Fibroblast of lung (primary cell): ENCODE measurements at places on chromosomes 6 and 20.

- DNase-seq, result no peak
Observed at GRCh38 chr6:149852881-149853280, 11.3 kb downstream of the LRP11 start.

GRCh38 chr6:165573671-165574070, 89.4 kb downstream of the PDE10A start:
- DNase-seq, result peak; percentile 68

GRCh38 chr20:50845566-50846215, 50.8 kb downstream of the BCAS4 start:
- no peak for DNase-seq

DNA sequence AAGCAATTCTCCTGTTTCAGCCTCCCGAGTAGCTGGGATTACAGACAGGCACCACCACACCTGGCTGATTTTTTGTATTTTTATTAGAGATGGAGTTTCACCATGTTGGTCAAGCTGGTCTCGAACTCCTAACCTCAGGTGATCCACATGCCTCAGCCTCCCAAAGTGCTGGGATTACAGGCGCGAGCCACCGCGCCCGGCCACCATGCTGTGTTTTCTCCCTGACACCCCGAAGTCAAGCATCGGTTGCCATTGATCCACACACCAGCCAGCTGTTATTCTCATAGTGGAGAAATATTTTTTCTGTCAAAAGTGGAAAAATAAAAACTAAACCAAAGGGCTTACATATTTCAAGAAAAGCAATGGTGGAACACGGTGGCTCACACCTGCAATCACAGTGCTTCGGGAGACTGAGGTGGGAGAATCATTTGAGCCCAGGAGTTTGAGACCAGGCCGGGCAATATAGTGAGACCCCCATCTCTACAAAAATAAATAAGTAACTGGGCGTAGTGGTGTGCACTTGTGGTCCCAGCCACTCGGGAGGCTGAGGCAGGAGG, 157.4 kb downstream of the ZMYND8 start:
- no peak for DNase-seq

DNA sequence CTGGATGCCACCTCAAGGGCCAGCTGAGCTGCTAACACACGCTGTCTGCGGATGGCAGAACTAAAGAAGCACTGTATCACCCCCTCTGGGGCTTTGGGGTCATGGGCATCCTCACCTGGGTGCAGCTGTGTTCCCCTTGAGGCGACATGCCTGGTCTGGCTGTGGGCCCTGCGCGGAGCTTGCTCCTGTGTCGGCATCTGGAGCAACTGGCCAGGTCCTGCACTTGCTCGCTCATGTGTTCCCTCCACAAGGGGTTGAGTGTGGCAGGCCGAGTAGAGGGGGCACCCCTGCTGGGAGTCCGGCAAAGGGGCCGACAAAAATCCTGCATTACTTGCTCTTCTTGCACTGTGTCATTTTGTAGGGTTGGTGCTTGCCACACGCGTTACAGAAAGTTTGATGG, 189.0 kb downstream of the CDKAL1 start:
- no peak for DNase-seq

DNA sequence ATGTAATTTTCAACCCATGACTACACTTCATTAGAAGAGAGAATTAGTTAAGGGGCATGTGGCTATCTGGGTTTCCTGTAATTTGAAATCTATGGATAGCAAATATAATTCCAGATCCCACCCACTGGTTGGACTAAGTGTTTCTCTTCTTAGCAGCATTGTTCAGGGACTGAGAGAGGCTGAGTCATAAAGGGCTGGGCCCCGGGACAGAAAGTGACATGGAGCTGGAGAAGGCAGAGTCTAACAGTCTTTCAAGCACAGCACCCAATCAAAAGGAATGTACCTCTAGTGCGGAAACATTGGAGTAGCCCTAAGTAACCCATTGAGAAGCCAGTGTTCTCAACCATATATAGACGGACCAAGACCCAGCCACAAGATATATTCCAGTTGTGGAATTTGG, 363.9 kb downstream of the DHX35 start:
- DNase-seq, result no peak

DNA sequence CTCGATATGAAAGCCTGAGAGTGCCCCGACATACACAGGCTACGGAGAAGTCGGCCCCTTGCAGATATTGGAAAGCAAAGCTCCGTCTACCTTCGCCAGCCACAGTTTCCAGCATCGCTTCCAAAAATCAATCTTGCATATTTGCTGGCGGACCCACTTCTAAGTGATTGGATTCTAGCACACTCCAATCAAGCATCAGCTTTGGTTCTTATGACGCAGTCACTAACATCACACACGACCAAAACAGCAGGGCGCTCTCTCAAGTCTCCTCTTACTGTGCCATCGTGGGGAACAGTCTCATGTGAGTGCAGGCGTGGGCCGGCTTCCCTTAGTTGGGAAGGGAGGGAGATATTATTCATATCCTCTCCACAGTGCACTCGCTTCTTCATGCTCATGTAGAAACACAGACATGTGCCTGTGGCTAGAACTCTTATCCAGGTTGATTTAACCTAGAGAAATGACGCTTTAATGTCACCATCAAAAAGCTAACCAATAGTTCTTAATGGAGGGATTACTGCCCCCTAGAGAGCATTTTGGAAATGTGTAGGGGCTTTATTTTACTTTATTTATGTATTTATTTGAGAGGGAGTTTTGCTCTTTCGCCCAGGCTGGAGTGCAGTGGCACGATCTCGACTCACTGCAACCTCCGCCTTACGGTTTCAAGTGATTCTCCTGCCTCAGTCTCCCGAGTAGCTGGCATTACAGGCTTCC, 229.8 kb downstream of the SOD2 start:
- DNase-seq, result peak; percentile 6

DNA sequence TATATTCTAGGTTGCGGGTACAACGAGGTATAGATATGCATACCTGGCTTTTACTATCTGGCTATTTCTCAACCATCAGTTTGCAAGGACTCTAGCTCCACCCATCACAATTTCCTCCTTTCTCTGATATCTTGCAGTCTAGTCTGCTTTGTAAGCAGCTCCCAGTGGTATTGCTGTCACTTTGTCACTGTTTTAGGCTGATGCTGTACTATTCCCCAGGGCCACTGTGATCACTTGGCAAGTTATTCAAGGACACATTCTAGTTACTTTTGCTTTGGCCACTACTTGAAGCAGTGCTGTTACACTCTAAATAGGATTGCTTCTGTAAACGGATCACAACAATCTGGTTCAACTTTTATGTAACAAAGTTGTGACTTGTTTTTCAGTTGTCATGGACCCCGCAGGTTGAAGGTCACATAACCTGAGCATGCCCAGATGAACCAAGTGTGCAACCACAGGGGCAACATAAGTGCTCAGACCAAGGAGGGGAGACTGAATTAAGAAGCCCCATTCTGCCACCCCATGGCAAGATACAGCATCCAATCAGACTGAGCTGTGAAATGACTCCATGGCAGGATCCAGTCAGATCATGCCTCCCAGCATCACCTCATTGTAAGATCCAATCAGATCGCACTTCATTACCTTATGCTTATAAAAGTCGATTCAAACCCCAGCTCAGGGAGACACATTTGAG, 588.4 kb upstream of the CITED2 start:
- DNase-seq, result no peak

- DNase-seq, result peak; percentile 51
Observed at GRCh38 chr6:2503816-2504494, 246.8 kb downstream of the MYLK4 start.

- no peak for DNase-seq
Observed at GRCh38 chr6:157278171-157278570, 45.1 kb downstream of the TMEM242 start.

GRCh38 chr6:169858293-169858934, 107.0 kb downstream of the ERMARD start:
- no peak for DNase-seq

GRCh38 chr6:110432285-110432900, 17.0 kb upstream of the DDO start:
- DNase-seq, result no peak

DNA sequence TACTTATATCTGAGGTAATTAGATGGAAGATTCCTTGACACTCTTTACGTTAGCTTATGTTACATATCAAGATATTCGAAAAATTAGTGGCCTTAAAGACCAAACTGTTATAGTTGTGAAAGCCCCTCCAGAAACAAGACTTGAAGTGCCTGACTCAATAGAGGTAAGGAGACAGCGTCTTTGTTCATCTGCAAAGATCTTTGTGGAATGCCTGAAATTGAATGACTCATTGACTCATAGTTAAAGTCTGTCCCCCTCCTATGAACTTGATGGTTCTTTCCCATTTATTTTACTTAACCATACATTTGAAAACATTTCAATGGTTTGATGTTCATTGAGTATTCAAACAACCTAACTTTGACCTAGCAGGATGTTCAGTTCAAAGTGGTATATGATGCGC, 47.6 kb upstream of the CDKAL1 start:
- peak; percentile 57 for DNase-seq

- peak; percentile 58 for DNase-seq
Observed at GRCh38 chr6:161836643-161837448, 563.0 kb upstream of the AGPAT4 start.

DNA sequence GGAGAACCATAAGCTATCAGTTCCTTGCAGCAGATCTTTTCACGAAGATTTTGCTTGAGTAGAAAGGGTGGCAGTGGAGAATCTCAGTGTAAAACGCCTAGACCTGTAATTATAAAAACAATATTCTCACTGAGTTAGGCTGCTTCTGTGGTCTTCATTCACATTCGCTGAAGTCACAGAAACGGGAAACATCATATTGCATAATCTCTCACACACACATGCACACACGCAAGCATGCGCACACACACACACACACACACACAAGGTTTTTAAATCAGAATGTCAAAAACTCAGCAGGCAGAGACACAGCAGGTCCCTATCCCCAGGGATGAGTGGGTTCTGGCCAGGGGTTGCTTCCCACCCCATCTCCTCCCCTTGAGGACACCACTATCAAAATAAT, 175.5 kb downstream of the ATXN1 start:
- DNase-seq, result peak; percentile 16

DNA sequence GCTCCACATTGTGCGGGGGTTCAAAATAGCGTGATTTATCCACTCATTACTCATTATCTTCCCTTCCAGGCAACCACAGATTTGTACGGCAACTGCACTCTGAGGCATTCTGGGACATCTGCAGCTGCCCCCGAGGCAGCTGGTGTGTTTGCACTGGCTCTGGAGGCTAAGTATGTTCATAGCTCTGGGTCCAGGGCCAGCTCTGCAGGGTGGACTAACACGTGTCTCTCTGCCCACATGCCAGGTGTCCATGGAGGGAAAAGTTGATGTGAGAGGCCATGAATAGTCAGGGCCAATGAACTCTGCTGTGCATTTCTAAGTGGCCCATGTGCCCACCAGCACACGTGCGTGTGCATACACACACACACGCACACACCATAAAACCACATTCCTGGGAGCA, 74.9 kb downstream of the BFSP1 start:
- DNase-seq, result no peak

DNA sequence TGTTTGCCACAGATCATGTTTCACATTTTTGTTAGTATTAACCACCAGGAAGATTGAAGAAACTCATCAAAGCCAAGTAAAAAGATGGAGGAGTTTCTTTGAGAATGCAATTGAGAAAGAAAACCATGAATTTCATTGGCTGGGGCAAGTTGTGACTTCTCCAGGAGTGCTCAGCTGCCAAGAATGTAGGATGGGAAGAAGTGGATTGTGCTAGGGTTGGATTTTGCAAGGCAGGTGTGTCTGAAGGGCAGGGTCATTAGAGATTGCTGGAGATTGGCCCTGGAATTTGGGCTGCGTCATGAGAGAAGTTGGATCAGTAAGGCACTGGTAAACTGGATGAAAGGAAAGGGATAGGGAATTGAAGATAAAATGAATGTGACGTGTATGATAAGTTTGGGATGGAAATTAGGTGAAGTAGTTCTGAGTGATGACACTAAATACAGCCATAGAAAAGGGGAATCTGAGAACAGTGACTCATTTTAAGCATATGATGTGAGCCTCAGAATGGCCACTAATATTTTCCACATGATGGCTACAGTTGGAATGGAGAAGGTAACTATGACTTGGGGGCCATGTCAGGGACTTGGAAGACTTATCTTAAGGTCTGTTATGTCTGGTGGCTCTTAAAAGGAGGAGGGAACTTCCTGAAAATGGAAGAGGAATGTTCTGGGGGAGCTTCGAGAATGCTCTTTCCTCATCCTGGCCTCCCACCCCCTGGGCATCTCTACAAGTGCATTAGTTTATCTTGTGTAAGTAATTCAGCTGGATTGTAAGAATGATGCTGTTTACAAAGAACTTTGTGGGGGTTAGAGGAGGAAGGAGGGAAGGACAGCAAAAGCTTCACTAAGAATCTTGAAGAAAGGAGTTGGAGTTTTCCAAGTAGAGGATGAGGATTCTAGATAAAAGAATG, 27.8 kb upstream of the ERVFRD-1 start:
- peak; percentile 61 for DNase-seq

DNA sequence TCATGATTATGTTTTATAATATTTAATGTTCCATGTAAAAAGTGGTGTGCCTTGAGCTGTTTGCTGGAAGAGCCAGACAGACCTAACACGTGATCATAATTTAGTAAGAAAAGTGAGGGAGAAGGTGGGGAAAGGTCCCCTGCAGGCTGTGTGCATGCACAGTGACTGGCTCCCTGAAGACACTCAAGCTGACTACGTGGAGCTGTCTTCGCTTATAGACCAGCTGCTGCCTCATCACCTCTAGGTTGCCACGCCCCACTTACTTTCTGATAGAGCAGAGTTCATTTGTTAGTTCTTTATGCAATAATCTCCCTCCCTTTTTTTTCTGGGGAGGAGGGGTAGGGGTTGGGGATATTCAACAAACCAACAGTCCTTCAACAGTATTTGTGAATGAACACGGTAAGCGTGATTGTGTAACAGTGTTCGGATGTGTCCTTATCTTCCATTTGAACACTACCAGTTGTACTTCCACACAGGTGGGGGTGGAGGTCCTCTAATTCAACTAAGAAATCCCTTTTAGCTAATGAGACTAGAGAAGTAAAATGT, 157.3 kb downstream of the BACH2 start:
- no peak for DNase-seq

DNA sequence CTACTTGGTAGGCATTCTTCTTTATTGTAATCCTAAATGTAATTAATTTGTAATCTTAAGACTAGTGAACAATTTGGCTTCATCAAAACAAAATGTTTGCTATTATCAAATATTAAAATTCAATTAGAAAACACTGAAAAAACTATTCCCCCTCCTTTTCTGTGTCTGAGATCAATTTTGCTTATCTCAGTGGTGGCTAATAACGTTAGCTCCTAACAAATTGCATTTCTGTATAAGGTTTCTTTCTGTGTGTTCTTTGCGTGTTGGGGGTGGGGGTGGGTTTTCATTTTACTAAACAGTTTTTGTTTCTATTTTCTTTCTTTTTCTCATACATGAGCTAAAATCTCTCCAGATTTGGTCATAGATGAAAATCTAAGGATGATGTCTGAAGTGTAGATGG, 54.0 kb upstream of the EYA4 start:
- no peak for DNase-seq

GRCh38 chr6:133241086-133241900, at the start of gene EYA4:
Gene EYA4, plus strand, starts transcription at chr6:133241357. Its CDS starts 33,424 bp downstream, at chr6:133274781.
- DNase-seq, result peak; percentile 81

GRCh38 chr6:89311853-89312531, 3.1 kb downstream of the GABRR2 start:
- peak; percentile 70 for DNase-seq

DNA sequence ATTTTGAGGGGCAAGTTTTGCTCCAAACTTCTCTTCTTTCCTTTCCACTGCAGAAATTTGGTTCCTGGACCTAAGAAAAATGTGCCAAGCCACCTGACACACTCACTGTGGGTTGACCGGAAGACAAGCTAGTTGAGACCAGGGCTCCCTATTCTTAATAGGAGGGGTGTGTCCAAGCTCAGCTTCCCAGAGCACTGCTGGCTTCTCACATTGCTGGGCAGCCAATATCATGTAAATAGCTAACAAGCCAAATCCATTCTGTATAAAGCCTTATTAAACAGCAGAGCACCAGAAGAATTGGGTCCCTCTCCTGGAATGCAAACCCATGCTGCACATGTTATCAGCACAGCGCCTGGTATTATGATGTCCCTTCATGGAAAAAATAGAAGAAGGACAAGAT, 17.0 kb upstream of the SAMD3 start:
- peak; percentile 15 for DNase-seq
